T-cell (primary cell): ENCODE measurements at places on chromosomes 3 and 15.

DNA sequence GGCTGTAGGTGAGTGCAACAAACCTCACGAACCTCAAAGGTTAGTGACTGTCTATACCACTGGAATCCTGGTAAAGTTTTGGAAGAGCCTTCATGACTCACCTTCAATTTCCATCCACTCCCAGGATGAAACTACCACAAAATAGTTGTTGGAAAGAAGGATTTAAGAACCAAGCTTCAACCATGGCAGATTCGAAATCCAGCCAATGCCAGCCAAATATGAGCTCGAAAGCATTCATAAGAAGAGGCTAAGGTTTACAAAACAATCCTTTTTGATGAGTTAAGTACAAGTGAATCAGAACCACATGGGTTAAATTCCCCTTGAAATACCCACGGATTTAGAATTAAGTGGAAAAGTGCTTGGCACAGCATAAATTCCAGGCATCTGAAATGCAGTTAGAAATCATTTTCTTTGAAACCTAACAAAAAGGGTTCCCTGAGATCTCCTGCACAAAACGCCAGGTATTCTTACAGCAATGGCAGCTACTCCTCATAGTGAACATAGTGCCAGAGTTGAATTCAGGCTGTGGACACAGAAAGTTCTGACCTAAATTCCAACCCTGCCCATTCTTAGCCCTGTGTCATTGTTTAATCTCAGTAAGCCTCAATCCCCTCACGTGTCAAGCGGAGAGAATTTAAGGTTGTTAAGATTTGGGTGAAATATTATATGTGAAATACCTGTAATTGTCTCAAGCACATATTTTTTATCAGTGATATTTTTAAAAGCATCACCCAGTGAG lies 89.2 kb downstream of the FBN1 start:
- H3K4me3 ChIP-seq = no peak overlapping the region
- no peak for DNase-seq
- H3K27ac ChIP-seq = no peak overlapping the region
- H3K36me3 ChIP-seq = no peaks in the 10 kb centered on the region

DNA sequence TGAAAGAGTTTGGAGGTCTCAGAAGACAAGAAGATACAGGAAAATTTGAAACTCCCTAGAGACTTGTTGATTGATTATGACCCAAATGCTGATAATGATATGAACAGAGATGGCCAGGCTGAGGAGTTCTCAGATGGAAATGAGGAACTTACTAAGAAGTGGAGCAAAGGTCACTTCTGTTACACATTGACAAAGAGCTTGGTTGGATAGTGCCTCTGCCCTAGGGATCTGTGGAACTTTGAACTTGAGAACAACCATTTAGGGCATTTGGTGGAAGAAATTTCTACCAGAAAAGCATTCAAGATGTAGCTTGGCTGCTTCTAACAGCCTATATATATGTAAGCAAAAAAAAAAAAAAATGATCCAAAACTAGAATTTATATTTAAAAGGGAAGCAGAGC lies 48.9 kb upstream of the NAALADL2 start:
- DNase-seq = no peak
- no peaks in the 10 kb centered on the region for H3K4me1 ChIP-seq
- H3K36me3 ChIP-seq = no peaks in the 10 kb centered on the region
- no peaks in the 10 kb centered on the region for H3K27me3 ChIP-seq
- H3K27ac ChIP-seq = no peak overlapping the region

GRCh38 chr15:87850916-87851315 lies 405.6 kb downstream of the NTRK3 start:
- H3K4me1 ChIP-seq = no peaks in the 10 kb centered on the region
- H3K27ac ChIP-seq = no peak overlapping the region
- no peaks in the 10 kb centered on the region for H3K36me3 ChIP-seq

DNA sequence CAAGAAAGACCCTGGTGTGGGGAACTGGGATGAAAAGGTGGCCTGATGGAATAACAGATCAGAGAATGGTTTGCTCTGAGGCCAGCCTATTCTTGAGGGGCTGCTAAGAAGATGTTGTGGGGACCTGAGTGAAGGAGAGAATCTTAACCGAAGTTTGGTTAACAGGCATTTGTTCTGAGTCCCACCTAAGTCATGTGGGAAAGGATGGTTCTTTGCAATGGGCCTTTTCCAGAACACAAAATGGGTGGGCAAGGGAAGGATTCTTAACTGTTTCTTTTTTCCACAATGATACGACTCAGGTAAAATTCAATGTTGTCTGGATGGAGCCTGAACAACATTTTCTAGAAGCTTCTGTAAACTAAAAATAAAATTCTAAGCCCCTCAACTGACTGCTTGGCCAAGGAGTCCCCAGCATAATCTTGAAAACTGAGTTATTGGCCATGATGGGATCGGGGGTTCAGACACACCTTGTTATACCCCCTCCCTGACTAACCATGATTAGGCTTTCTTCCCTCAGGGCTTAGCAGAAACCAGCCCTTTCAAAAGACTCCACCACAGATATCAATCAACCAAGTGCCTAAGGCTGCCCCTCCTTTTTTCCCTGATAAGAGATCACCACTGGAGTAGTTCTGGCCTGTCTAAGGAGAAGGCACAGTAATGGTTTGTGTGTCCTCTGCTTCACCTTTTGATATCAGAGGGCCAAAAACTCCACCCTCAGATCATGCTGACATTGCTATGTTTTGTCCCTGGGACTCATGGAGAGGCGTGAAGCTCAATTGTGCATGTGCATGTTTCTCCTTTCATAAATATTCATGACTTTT lies 30.1 kb downstream of the SCN11A start:
- no peaks in the 10 kb centered on the region for H3K27me3 ChIP-seq
- no peaks in the 10 kb centered on the region for H3K4me1 ChIP-seq
- H3K36me3 ChIP-seq = no peaks in the 10 kb centered on the region

- DNase-seq = no peak
- H3K4me3 ChIP-seq = no peak overlapping the region
- H3K27ac ChIP-seq = no peak overlapping the region
These were observed 22.7 kb downstream of the MGLL start for GRCh38 chr3:127799476-127800222.

- no peaks in the 10 kb centered on the region for H3K4me1 ChIP-seq
- no peak for DNase-seq
- peaks cover 26% of the 10 kb centered on the region for H3K27me3 ChIP-seq
These were observed 45.9 kb downstream of the HRH1 start for GRCh38 chr3:11199902-11200845.

DNA sequence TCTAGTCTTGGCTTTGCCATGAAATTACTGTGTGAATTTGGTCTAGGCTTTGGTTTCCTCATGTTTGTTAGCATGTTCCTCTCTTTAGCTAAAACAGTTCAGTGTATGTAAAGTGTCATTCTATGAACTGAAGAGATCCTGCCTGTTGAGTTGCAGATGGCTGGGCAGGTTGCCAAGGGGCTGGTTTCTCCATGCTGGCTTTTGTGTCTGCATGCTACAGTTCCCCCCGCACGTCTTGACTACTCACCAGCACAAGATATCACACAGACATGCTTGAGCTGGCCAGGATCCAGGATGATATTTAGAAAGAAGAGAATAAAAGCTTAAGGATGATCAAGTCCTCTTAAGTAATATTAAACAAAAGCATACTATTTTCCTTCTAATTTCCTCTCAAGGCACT lies 90.2 kb downstream of the CERS3 start:
- no peak overlapping the region for H3K4me3 ChIP-seq
- H3K4me1 ChIP-seq = no peaks in the 10 kb centered on the region
- DNase-seq = no peak
- no peak overlapping the region for H3K27ac ChIP-seq
- H3K36me3 ChIP-seq = no peaks in the 10 kb centered on the region

DNA sequence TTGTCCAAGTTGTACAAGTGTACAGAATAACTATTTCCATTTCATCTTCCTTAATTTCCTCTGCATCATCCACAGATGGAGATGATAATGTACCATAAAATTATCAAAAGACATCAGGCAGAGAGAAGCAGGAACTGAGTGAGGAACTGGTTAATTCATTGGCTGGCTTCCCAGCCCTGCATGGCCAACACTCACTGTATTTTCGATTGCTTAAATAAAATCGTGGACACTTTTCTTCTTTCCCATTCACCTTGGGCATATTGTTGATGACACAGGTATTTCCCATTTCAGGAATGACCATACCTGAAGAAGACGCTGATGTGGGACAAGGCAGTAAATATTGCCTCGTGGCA lies 144.2 kb upstream of the ABHD17C start:
- no peak overlapping the region for H3K27ac ChIP-seq
- no peak for DNase-seq
- no peaks in the 10 kb centered on the region for H3K36me3 ChIP-seq
- no peak overlapping the region for H3K4me3 ChIP-seq
- no peaks in the 10 kb centered on the region for H3K4me1 ChIP-seq
- H3K27me3 ChIP-seq = peaks cover 10% of the 10 kb centered on the region

DNA sequence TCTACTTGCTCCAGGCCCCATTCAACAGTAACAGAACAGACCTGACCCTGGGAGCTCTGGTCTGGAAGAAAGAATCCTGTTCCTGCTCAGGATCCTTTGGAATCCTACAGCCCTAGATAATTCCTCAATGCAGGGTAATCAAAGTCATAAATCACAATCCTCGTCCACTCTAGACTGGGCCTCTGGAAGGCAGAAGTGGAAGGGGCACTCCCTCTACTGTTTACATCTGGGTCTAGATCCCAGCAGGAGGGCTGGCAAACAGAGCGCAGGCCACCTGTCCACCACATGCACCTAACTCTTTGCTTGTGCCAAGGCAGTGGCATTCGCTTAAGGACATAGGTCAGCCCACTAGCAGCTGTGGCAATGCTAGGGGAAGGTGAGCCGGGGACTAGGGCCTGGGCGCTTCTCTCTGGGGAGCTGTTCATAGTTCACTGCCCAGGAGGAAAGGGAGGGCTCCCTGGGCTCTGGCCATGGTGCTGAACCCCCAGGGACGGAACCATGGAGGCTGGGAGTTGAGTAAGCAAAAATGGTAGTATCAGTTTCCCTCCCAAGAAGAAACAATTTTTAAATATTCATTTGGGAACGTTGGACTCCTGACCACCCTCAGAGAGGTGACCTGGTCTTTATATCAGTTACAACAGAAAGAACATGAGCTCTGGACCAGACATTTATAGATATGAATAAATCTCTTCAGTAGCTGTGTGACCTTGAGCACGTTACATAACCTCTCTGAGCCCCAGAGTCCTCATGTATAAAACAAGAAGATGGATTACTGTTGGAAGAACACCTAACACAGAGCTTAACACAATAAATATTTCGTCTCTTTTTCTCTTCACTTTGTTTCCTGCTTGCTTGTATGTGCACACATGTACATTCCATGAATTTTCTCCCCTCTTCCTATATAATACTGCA lies 90.2 kb downstream of the NTRK3 start:
- DNase-seq = no peak
- H3K27me3 ChIP-seq = no peaks in the 10 kb centered on the region
- no peaks in the 10 kb centered on the region for H3K36me3 ChIP-seq

DNA sequence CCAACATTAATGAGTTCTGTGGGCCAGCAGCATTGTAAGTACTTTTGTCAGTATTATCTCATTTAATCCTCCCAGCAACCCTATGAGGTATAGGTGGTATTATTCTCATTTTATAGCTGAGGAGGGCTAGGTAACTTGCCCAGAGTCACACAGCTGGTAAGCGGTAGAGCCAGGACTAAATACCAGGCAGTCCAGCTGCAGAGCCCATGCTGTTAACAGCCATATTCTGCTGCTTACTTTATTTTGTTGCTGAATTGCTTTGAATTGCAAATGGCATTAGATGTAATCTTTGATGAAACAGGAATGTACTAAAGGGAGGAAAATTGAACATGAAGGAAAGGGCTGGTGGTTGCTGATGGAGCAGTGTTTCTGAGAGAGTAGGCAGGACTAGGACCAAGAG lies 19.6 kb downstream of the OXNAD1 start:
- H3K27ac ChIP-seq = peak overlapping the region; percentile 81
- no peaks in the 10 kb centered on the region for H3K36me3 ChIP-seq
- H3K27me3 ChIP-seq = no peaks in the 10 kb centered on the region
- DNase-seq = no peak

- DNase-seq = no peak
- no peaks in the 10 kb centered on the region for H3K4me1 ChIP-seq
- peak overlapping the region; percentile 64 for H3K27ac ChIP-seq
- H3K4me3 ChIP-seq = peak overlapping the region; percentile 70
- peaks cover 6% of the 10 kb centered on the region for H3K36me3 ChIP-seq
These were observed 9.4 kb downstream of the RPLP1 start for GRCh38 chr15:69462030-69462492.

GRCh38 chr3:18066899-18067582 lies 324.6 kb upstream of the TBC1D5 start:
- no peaks in the 10 kb centered on the region for H3K36me3 ChIP-seq
- DNase-seq = no peak
- H3K4me3 ChIP-seq = no peak overlapping the region
- H3K27ac ChIP-seq = no peak overlapping the region

DNA sequence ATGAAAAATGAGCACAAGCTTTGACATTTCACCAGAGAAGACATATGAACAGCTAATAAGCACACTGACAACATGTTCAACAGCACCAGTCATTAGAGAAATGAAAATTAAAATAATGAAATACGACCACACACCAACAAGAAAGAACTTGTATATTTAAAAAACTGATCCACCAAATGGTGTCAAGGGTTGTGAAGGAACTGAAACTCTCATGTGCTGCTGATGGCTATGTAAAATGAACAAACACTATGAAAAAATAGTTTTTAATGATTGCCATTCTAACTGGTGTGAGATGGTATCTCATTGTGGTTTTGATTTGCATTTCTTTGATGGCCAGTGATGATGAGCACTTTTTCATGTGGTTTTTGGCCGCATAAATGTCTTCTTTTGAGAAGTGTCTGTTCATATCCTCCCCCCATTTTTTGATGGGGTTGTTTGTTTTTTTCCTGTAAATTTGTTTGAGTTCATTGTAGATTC lies 193.8 kb downstream of the SCAPER start:
- no peaks in the 10 kb centered on the region for H3K4me1 ChIP-seq
- H3K4me3 ChIP-seq = no peak overlapping the region
- no peak overlapping the region for H3K27ac ChIP-seq
- H3K36me3 ChIP-seq = no peaks in the 10 kb centered on the region

- H3K27ac ChIP-seq = no peak overlapping the region
- no peak for DNase-seq
These were observed 77.6 kb upstream of the RAP2B start for GRCh38 chr3:153084431-153084830.

DNA sequence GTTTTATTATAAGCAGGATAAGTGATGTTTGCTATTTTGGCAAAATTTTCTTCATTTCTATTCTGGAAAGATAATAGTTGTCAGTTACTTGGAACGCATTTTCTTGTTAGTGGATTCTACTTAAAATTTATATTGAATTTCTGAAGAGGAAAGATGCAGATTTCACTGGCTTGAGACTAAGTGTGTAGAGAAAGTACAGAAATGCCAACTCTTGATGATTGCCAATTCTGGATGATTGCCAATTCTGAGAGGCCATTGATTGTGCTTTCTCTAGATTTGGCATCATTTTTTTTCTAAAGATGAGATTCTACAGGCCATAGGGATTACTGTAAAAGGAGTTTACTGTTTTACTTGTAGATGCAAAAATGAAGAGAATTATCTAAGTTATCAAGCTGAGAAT lies 58.9 kb upstream of the CNTN3 start:
- H3K4me3 ChIP-seq = no peak overlapping the region
- no peaks in the 10 kb centered on the region for H3K4me1 ChIP-seq
- no peak for DNase-seq
- no peaks in the 10 kb centered on the region for H3K36me3 ChIP-seq
- no peak overlapping the region for H3K27ac ChIP-seq
- no peaks in the 10 kb centered on the region for H3K27me3 ChIP-seq
